G401 (cell line): ENCODE measurements at places on chromosomes 11 and 22.

DNA sequence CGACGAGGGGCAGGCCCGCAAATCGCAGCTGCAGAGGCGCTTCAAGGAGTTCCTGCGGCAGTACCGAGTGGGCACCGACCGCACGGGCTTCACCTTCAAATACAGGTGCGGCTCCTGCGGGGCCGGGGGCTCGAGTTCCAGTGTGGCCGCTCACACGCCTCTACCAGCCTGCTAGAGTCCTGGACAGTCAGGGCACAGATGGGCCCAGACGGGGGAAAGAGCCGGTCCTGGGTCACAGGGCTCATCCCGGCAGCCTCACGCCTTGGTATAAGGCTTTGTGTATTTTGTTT lies 506 bp downstream of the MCM5 start:
- no peak for DNase-seq

GRCh38 chr11:33182246-33182878 lies 21.1 kb upstream of the CSTF3 start:
- no peak for DNase-seq

GRCh38 chr11:65654375-65655349 lies 8.1 kb downstream of the RELA start:
- DNase-seq: no peak

DNA sequence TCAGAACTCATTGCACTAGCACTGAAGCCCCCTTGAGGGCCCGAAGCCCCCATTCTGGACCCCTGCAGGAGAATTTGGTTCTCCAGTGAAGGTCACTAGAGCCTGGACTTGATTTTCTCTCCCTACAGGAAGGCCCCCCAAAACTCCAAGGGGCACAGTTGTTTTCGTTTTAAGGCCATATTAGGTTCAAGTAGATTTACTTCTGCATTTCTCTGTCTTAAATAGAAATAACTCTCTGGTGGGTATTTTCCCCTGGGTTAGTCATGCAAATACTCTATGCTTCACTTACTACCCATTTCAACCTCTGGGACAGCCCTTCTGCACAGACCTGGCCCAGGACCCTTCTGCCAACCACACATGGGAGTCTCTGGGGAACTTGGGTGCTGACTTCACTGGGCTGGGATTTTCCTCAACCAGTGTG lies 41.6 kb downstream of the WEE1 start:
- DNase-seq: no peak
